ENCODE measurements at places on chromosomes 3 and 15.

DNA sequence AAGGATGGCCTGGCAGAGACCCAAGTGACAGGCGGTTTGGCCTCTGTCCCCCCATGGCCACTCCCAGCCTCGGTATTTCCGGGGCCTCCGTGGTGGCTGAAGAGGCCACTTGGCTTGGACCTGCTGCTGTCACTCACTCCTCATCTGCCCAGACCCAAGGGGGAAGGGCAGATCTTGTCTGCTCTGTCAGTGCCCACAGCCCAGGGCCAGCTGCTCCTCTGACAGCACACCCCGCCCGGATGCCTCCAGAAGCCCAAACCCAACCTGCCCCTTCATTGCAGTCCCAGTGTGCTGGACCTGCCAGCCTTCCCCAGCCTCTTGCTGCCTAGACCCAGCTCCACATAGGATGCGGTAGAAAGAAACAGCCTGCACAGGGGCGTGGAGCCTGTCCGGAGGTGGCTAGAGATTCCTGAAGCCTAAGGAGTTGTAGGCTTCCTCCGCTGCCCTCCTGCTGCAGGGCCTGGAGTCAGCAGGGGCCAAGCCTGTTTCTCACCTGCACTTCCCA is 52.0 kb downstream of the MAGEF1 start:
- no peak for DNase-seq

- no peak for DNase-seq
Measured at GRCh38 chr15:25249236-25250010, 189.4 kb downstream of the UBE3A start.

GRCh38 chr3:145936971-145937370 is 224.0 kb downstream of the PLOD2 start:
- DNase-seq = no peak

- no peak for DNase-seq
Measured at GRCh38 chr15:60095711-60096110, 91.6 kb downstream of the FOXB1 start.

DNA sequence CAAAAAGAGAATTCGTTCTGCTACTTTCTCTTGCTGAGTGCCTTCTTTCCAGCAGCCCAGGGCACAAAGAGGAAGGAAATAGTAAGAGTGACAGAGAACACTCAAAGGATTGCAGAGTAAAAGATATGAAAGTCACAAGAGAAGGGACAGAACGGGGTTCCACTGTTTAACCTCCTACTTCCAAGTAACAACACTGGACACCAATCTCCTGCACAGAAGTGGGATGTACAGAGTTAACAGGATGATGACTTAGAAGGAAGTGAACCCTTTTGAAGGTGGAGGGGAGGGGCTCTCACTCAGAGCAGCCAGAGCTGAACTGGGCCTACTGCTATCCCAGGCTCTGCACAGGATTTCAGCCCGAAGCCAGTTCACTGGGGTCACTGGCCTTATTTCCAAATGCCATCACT is 130.1 kb upstream of the PRICKLE2 start:
- peak; percentile 14 for DNase-seq

GRCh38 chr15:39392469-39393047 is 188.3 kb upstream of the THBS1 start:
- DNase-seq = no peak

DNA sequence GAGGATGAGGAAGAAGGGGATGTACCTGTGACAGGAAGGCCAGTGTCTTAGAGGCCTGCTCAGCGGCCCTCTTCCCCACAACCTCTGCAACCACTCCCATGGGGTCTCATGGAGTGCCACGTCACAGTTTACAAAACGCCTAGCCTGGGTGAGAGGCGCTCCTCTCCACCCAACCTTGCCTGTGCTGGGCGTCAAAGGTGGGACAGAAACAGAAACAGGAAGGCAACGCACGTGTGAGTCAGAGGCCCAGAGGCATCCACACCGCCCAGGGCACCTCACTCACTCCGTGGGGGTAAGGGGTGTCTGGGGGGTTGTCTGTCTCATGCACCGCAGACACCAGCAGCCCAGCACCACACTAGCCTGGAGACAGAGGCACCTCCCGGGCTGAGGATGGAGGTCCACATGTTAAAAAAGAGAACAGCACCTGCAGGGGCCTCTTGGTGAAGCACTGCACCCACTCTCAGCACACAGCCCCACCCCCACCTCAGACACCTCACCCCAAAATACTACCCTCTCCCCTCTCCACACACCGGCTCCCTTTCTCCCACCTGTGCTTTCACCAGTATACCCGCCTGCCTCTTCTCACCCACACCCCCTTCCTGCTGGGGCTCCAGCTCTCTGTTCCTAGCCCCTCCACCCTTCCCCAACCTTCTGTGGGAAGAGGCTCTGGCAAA is 4.7 kb upstream of the CALML4 start:
- peak; percentile 35 for DNase-seq

DNA sequence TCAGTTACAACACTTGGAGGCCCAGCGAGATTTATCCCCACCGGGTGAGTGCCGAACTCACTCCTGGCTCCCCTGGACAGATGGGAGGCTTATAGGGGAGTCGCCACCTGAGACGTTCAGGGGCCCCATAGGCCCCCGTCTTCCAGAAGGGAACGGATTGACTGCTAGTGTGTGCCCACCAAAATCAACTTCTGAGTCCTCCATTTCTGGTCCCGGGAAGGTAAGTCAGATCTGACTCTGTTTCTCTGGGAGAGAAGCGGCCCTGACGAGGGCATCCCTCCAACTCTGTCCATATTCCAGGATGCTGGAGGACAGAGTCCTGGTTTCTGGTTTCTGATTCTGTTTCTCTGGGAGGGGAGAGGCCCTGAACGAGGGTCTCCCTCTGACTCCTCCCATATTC is 44.3 kb downstream of the ZBTB11 start:
- no peak for DNase-seq

DNA sequence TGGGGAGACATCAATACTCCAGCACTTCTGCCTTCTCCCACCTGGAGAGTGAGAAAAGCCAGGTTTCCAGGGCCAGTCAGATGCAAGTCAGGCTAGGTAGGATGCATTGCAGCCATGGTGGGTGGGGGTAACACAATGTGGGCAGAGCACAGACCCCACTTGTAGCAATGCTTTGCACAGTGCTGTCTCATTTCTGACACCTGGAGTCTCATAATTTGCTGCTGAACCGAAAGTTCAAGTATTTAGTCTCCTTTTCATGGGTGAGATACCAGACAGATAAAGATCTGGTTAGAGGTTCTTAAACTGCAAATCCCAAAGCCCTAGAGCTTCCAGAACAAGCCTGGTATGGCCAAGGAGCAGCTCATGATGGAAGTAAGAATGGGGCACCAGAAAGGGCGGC is 880.3 kb upstream of the CFAP20DC start:
- no peak for DNase-seq

GRCh38 chr3:129441782-129442181 is 1.8 kb downstream of the IFT122 start:
- no peak for DNase-seq

GRCh38 chr3:139757448-139758030 is 79.8 kb upstream of the NMNAT3 start:
- DNase-seq = no peak

GRCh38 chr15:92619145-92620101 is 36.2 kb downstream of the FAM174B start:
- DNase-seq = no peak

- no peak for DNase-seq
Measured at GRCh38 chr3:129535075-129535474, 6.6 kb downstream of the RHO start.

GRCh38 chr15:58517682-58518525 is 86.1 kb downstream of the LIPC start:
- DNase-seq = peak; percentile 14

DNA sequence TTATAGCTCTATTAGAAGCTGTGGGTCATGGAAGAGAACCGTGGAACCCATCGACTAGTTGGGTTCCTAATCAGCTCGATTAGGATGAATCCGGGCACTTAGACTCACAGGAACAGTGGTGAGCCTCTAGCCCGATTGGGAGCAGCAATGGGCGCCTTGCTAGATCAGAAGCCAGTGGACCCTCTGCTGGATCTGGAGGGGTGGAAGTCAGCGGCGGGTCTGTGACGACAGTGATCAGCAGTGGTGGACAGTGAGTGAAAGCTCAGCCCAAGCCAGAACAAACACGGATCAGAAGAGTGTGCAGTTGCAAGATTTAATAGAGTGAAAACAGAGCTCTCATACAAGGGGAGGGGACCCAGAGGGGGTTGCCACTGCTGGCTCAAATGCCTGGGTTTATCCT is 1170.2 kb downstream of the OTOL1 start:
- DNase-seq = no peak

DNA sequence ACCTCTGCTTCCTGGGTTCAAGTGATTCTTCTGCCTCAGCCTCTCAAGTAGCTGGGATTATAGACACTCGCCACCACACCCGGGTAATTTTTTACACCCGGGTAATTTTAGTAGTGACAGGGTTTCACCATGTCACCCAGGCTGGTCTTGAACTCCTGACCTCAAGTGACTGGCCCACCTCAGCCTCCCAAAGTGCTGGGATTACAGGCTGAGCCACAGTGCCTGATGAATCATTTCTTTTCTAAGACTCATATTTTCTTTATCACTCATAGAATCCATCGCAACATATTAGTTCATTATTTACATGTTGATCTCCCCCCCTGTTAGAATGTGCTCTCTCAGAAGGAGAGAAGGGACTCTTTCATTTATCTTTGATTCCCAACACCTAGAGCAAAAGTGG is 109.5 kb upstream of the PTPRG start:
- DNase-seq = no peak

DNA sequence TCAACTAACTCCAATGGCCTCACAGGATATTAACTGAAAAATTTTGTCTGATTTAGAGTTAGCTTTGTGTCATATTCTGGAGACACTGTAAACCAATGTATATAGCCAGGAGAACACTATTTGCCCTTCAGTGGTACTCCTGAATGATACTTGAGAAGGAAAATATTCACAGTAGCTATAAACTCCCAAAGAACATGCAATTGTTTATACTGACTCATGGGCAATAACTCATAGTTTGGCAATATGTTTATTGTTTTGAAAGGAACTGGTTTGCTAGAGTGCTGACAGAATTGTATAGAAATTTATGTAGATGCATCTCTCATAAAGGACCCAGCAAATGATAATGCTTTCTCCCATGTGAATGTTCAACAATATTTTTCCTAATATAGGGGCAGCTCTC is 537.6 kb downstream of the PLOD2 start:
- no peak for DNase-seq

DNA sequence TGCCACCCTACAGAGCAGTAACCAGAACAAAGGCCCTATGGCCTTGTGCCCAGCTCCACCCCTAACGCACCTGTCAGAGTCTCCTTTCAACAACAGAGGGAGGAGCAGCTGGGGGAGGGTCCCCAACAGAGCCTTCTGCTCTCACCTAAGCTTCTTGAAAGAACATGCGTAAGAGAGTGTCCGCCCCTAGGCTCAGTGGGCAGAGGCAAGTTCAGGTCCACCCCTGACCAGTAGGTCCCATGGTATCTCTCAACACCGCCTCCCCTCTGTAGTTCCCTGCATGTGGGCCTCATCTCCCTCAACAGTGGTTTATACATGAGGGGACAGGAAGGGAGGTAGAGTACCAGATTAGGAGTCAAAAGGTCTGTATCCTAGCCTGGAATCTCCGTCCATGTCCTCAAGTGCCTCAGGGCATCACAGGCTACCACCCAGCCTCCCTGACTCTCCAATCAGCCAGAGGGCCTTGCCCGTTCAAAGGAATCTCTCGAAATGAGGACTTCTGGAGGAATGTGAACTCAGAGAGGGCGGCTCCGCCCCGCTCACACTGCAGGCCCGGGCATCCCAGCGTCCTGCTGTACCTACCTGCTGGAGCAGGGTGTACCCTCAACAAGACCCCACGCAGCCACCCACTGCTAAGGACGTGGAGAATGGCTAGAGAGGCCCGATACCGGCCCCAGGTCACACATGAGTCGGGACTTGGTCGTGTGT is 680 bp downstream of the POC1A start:
- DNase-seq = peak; percentile 27

DNA sequence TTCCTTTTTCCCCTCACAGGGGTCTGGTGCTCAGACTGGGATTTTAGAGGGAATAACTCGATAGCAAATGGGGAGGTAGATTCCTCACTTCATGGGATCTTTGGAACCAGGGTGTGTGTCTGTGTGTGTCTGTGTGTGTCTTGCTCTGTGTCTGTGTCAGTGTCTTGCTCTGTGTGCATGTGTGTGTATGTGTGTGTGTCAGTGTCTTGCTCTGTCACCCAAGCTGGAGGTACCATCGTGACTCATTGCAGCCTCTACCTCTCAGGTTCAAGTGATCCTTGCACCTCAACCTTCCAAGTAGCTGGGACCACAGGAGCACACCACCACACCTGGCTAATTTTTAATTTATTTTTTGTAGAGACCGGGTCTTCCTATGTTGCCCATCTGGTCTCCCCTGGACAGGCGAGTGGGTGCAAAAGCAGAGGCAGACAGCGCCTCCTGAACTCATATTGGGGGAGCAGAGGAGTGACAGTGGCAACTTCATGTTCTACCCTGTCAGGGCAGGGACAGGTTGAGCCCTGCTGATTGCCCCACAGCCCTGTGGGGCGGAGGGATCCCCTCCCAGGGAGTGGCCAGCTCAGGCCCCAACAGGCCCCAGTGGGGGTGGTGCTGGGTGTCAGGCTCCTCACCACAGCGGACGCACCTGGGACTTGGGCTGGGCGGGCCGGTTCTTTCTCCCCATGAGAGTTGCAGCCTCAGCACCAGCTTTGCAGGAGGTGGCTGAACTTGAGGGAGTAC is 10.4 kb upstream of the SEMA4B start:
- DNase-seq = no peak

GRCh38 chr15:77901921-77902750 is 175.4 kb downstream of the TBC1D2B start:
- no peak for DNase-seq

DNA sequence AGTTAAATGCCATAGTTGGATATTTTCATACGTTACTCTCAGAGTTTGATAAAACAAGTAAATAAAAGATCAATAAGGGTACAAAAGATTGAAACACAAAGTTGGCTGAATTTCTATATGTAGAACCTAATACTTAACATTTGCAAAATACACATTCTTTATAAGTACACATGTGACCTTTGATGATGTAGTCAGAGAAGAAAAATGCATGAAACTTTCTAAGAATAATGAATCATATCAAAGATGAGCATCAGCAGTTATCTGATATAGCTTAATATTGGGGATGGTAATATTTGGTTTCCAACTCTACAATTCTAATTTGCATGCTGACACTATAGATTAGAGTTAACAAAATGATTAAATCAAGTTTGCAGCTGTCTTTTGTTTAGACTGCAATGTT is 188.0 kb upstream of the TGFBR2 start:
- DNase-seq = no peak

GRCh38 chr3:151178208-151178845 is 24.7 kb downstream of the GPR171 start:
- DNase-seq = no peak

DNA sequence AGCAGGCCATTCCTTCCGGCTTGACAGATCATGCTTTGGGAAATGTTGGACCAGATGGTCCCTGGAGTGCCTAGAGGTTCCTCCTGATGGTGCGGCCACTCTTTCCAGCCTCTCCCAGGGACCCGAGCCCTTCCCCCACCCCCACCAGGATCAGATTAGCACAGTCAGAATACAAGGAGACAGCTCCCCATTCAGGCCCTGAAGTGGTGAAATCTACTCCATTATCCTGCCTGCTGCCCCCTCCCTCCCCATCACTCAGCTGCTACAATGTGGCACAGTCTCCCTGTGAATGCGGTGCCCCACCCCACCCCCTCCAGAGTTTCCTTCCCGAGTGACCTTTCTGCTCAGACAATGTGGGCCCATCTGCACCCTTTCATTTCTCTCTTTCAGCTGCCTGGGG is 29.4 kb downstream of the RNU5B-1 start:
- no peak for DNase-seq

Measured in activated CD4-positive, alpha-beta T cell treated with anti-CD3 and anti-CD28 coated beads, Interleukin-2, amount 10 ng/mL, durations not matched to agents 7 days and 5 days (primary cell).